Fibroblast of upper back skin (primary cell): ENCODE measurements at places on chromosomes 5 and 9.

GRCh38 chr5:524234-524972, at the start of gene SLC9A3:
SLC9A3 (minus strand) TSS chr5:524449.
- DNase-seq, result no peak

DNA sequence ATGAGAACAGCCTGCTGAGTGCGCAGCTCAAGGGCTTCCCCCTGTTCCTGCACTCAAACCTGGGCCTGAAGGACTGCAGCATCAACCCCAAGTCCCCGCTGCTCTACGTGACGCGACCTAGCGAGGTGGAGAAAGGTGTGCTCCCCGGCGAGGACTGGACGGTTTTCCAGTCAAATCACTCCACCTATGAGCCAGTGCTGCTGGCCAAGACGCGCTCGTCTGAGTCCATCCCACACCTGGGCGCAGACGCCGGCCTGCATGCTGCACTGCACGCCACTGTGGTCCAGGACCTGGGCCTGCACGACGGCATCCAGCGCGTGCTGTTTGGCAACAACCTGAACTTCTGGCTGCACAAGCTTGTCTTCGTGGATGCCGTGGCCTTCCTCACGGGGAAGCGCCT, 19.9 kb downstream of the NDST1 start:
- no peak for DNase-seq

GRCh38 chr9:24672336-24672735, 126.6 kb upstream of the IZUMO3 start:
- DNase-seq, result no peak

DNA sequence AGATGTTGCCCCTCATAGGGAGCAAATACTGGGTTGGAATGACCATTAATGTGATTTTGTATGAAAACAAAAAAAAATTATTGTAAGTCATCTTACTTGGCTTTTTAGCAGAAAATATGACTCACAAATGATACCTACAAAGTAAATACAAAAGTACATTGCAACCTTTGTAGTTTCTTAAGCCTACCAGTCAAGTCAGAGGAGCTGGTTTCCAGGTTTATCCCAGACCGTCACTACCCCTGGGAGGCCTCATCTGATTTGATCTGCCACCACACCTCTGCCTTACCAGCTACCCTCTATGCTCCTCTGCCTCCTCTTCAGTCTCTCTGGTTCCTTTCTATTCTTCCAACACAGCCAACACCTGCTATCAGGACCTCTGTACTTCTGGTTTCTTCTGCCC, 349.9 kb upstream of the CCNH start:
- no peak for DNase-seq

DNA sequence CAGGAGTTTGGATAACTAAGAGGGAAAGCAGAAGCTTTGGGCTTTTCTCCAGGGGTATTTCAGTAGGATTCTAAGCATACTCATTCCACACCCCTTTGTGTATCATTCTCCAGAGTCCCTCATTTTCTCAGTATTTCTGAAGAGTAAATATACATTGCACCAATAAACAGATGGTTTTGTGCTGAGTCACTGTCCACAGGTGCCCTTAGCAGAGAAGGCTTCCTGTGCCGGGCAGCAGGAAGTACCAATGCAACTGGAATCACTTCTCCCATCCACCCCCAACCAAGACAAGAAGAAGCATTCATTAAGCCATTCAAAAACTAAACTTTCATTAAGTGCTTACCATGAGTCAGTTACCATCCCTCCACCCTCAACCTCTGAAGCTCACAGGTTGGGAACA, 3.6 kb upstream of the CCNJL start:
- DNase-seq, result peak; percentile 20

GRCh38 chr9:13491138-13491492, 211.6 kb upstream of the MPDZ start:
- no peak for DNase-seq

DNA sequence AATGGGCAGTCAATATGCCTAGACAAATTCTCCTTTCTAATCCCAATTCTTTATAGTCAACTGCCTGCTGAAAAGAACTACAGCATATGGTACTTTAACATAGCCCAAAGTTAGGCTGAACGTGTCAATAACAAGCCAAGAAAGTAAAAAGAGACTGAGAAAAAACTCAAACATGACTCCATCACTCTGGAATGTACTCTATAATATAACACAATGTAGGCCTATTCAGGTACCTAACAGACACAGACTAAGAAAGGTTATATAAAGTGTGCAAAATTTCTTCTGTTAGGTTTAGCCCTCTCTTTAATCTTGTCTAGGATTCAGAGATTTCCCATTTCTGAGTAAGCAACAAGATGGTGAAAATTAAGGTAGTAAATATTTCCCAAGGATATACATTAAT, 209.7 kb upstream of the PRR16 start:
- peak; percentile 25 for DNase-seq

GRCh38 chr9:83794051-83794450, 23.5 kb downstream of the GKAP1 start:
- no peak for DNase-seq

- no peak for DNase-seq
Measured at GRCh38 chr5:56837381-56837780, 22.0 kb downstream of the MAP3K1 start.

DNA sequence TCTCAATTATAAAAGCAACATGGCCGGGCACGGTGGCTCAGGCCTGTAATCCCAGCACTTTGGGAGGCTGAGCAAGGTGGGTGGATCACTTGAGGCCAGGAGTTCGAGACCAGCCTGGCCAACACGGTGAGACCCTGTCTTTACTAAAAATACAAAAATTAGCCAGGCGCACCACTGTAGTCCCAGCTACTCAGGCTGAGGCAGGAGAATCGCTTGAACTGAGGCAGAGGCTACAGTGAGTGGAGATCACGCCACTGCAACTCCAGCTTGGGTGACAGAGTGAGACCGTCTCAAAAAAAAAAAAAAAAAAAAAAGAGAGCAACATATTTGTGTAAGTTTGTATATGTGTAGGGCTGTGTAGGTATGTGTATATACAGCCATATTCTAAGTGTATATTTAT, 7.5 kb downstream of the RPS6 start:
- no peak for DNase-seq

DNA sequence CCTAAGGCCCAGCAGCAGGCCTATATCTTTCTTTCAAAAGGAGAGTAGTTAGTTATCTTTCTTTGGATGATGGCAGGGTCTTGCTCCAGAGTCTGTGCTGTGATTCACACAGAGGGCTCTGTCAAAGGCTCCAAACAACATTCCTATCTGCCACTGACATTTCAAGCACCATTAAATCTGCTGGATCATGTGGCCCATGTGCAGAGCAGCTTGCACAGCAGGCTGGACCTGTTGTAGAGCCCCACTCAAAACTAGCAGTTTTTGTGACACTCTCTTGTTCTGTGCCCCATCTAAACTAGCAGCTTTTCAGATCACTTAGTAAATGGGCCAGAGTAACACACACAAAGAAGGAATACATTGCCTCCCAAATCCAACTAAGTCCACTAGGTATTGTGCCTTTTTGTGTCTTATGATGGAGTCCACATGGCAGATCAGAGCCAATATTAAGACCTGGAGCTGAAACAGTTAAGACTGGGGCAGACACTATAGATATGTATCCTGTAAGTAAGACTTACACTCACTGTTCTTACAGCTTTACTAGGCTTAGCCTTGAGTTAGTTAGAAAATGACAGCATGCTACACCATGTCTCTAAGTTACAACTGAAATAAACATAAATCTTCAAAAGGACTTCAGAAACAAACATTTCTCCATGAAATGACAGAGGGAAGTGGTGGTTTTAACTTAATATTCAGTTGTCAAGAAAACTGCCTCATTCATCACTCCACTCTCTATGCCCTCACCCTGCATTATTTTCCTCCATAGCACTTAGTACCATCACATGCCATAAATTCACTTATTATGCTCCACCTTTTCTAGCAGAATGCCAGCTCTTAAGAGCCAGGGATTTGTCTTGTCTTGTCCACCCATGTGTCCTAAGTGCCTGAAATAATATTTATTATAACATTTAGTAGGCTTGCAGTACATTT, 400.9 kb downstream of the RAB3C start:
- no peak for DNase-seq

- no peak for DNase-seq
Measured at GRCh38 chr9:114086009-114086408, 7.9 kb upstream of the AMBP start.
